Thoracic aorta (tissue), 2 donors: ENCODE measurements at places on chromosomes 4 and X. TPM values are rescaled to one million over a fixed set of nuclear protein-coding genes. Genes with fewer than 3 reads are reported as not detected.

DNA sequence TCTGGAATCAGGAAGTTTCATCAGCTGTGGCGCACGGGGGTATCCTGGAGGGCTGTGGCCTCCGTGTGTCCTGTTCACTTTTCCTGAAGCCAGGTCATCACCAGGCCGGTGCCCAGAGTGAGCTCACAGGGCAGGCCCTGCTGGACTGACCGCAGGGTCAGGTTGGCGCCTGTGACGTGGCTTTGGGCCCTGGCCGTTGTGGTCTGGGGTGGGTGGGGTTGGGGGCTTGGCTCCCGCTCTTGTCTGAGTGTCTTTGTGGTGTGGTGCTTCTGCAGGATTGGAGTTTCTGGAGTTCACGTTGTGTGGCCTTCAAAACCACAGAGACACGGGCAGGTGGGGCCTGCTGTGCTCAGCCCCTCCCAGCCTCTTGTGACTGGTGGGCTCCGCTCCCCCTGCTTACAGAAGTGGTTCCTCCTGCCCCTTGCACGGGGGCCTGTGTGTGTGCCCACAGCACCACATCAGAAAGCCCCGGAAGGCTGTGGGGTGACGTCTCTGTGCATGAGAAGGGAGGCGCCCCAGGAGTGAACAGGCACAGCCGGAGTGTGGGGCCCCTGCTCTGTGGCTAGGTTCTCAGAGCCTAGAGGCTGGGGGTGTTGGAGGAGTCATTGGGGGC is 9.5 kb downstream of the RGS12 start:
- no peak overlapping the region for H3K27ac ChIP-seq
- H3K4me1 ChIP-seq = peaks cover 15% of the 10 kb centered on the region

GRCh38 chr4:92253986-92254671 is 49.6 kb upstream of the GRID2 start:
- H3K4me1 ChIP-seq = no peaks in the 10 kb centered on the region
- no peak overlapping the region for H3K27ac ChIP-seq
- no peak for DNase-seq
- no peaks in the 10 kb centered on the region for H3K27me3 ChIP-seq
- no peaks in the 10 kb centered on the region for H3K36me3 ChIP-seq

- no peaks in the 10 kb centered on the region for H3K36me3 ChIP-seq
- peaks cover 5% of the 10 kb centered on the region for H3K4me1 ChIP-seq
- no peak overlapping the region for H3K4me3 ChIP-seq
- H3K27me3 ChIP-seq = no peaks in the 10 kb centered on the region
Measured at GRCh38 chr4:61333490-61333889, 133.4 kb downstream of the ADGRL3 start.

DNA sequence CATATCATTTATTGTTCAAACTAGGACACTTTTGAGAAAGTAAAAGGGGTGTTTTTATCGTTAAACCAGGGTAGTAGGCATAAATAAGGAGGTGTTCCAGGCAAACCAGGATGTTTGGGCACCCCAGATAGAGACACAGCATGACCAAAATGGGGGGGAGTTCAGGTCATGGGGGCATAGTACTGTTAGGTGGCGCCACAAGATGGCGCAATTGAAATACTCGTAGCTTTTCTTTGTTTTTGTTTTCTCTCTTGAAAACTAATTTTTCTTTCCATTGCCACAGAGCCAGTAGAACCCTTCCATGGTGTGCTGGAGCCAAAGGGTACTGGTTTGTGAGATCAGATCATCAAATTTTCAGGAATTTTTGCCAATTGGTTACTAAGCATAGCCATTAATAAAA is 283.4 kb downstream of the BCOR start:
- H3K27me3 ChIP-seq = no peaks in the 10 kb centered on the region
- H3K27ac ChIP-seq = no peak overlapping the region
- no peaks in the 10 kb centered on the region for H3K36me3 ChIP-seq
- H3K4me3 ChIP-seq = no peak overlapping the region
- DNase-seq = no peak
- H3K4me1 ChIP-seq = peaks cover 10% of the 10 kb centered on the region

The C4orf50 gene
- not detected for total RNA-seq

The XAGE1B gene
- not detected for total RNA-seq

The IRS4 gene
- total RNA-seq = not detected

The PLAC8 gene
- 3.7 TPM for total RNA-seq
